ENCODE measurements at places on chromosomes 11 and 22.
A peak's percentile ranks its signal among the peaks of the same experiment; 100 is the strongest.

GRCh38 chr22:40198733-40199132, 21.0 kb downstream of the TNRC6B start:
- H3K4me1 ChIP-seq: peaks cover 84% of the 10 kb centered on the region
- DNase-seq: no peak
- H3K4me3 ChIP-seq: no peak overlapping the region
- peak overlapping the region; percentile 64 for H3K27ac ChIP-seq
- peaks cover 6% of the 10 kb centered on the region for H3K36me3 ChIP-seq
- no peaks in the 10 kb centered on the region for H3K27me3 ChIP-seq

DNA sequence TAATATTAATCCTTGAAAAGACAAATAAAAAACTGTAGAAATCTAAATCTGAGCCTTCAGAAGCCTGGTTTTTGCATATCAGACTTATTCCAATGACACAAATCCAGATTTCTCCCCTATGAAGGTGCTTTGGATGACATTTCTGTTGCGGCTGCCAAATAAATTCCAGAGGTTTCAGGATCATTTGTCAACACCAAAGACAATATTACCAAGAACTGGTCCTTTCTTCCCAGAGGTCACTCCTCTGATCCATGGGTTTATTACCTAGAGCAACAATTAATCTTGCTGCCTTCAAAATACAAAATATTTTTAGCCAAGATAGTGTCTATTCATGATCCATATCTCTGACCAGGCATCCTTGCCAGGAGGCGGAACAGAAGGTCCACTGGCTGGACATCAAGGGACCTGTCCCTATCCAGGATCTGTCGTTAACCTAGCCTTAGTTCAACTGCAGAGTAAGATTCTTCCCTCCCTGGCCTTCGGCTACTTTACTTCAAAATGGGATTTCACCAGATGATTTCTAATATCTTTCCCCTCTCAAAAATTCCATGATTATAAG, 4.9 kb downstream of the CADM1 start:
- no peak overlapping the region for H3K27ac ChIP-seq
- no peaks in the 10 kb centered on the region for H3K36me3 ChIP-seq
- peaks cover 2% of the 10 kb centered on the region for H3K4me1 ChIP-seq
- peaks cover 22% of the 10 kb centered on the region for H3K27me3 ChIP-seq
- no peak overlapping the region for H3K4me3 ChIP-seq
- DNase-seq: no peak

GRCh38 chr22:32216911-32217310, 12.0 kb upstream of the RFPL2 start:
- H3K4me1 ChIP-seq: no peaks in the 10 kb centered on the region
- H3K4me3 ChIP-seq: no peak overlapping the region
- H3K27me3 ChIP-seq: peaks cover 8% of the 10 kb centered on the region
- DNase-seq: no peak

GRCh38 chr22:50622723-50623327, 5.1 kb downstream of the ARSA start:
- H3K27ac ChIP-seq: no peak overlapping the region

DNA sequence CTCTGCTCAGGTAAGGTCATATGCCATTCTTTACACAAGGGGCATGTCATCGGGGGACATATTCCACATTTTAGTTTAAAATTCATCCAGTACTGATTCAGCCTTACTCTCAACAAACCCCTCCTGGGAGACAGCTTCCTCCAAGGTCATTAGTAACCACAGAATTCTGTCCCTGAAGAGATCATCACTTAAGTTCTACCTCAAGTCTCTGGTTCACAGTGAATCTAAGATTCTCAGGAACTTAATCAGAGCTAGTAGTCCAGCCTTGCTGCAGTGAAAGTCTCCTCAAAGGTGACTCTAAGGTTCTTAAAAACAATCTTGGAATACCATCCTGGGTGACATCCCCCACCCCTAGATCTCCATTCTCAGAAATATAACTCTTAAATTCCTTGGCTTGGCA, 18.9 kb upstream of the GDPD4 start:
- H3K27me3 ChIP-seq: no peaks in the 10 kb centered on the region
- H3K4me1 ChIP-seq: peaks cover 10% of the 10 kb centered on the region
- no peak overlapping the region for H3K27ac ChIP-seq
- DNase-seq: no peak

- H3K36me3 ChIP-seq: peaks cover 15% of the 10 kb centered on the region
- H3K27me3 ChIP-seq: peaks cover 4% of the 10 kb centered on the region
- H3K4me1 ChIP-seq: peaks cover 50% of the 10 kb centered on the region
- DNase-seq: peak; percentile 59
- peak overlapping the region; percentile 92 for H3K27ac ChIP-seq
These were observed 630 bp downstream of the UBASH3B start for GRCh38 chr11:122656073-122656630.

DNA sequence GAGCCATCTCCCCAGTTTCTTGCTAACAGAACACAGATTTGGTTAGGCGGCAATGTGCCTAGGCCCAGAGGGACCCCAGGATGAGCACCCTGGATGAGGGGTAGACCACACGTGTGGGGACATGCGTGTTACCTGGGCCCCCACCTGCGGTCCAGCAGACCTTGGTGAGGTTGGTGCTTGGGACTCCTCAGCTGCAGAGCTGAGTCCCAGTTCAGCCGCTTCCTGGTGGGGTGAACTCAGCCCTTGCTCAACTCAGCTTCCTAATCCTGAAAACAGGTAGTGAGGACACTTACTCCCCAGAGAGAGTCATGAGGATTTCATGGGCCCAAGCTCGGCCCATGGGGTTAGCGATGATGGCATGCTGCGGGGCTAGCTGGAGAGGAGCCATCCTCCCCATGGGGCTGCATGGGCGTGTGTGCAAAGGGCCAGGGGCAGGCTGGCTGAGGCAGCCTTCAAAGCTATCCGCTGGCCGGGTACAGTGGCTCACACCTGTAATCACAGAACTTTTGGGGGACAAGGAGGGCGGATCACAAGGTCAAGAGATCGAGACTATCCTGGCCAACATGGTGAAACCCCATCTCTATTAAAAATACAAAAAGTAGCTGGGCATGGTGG, 46.9 kb upstream of the SHISAL1 start:
- no peak overlapping the region for H3K4me3 ChIP-seq
- H3K27me3 ChIP-seq: peaks cover 7% of the 10 kb centered on the region

DNA sequence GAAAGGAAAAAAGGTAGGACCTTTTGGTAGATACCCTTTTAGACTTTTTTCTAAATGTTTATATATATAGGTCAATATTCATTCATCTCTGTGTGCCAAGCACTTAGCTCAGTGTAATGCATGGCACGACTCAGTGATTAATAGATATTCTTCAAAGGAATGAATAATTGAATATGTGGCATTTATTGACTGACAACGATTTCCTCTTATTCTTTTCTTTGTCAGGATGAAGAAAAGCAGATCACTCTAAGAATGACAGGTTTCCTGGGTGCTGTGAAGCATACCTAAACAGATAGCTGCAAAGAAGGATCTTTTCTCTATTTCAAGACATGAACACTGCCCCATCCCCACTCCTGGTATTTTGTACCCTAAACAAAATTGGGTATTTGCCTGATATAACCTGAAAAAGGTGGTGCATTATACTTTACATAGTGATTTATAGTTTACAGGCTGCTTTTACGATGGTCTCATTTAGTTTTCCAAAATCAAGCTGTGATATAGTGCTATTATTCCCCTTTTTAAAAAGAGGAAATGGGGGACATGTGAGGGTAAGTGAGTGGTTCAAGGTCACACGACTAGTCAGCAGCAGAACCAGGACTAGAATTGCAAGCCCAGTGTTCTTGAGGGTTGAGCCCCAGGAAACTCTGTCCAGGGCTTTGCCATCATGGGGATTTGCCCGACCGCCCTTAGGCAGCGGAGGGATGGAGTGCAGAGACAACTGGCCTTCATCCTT, 32.9 kb upstream of the CLMP start:
- peaks cover 5% of the 10 kb centered on the region for H3K4me1 ChIP-seq
- H3K36me3 ChIP-seq: no peaks in the 10 kb centered on the region
- H3K27ac ChIP-seq: no peak overlapping the region
- H3K4me3 ChIP-seq: no peak overlapping the region

- peaks cover 4% of the 10 kb centered on the region for H3K27me3 ChIP-seq
- no peak overlapping the region for H3K27ac ChIP-seq
- no peak overlapping the region for H3K4me3 ChIP-seq
- H3K4me1 ChIP-seq: no peaks in the 10 kb centered on the region
- H3K36me3 ChIP-seq: no peaks in the 10 kb centered on the region
- no peak for DNase-seq
These were observed 515.1 kb downstream of the TBC1D22A start for GRCh38 chr22:47277531-47277930.

- H3K36me3 ChIP-seq: peaks cover 1% of the 10 kb centered on the region
- peaks cover 16% of the 10 kb centered on the region for H3K4me1 ChIP-seq
- H3K27ac ChIP-seq: no peak overlapping the region
- H3K4me3 ChIP-seq: no peak overlapping the region
- H3K27me3 ChIP-seq: no peaks in the 10 kb centered on the region
- DNase-seq: peak; percentile 61
These were observed 5.1 kb downstream of the APBB1 start for GRCh38 chr11:6413791-6414201.

GRCh38 chr11:57480409-57481137, 20.2 kb downstream of the RTN4RL2 start:
- no peak overlapping the region for H3K4me3 ChIP-seq
- H3K27me3 ChIP-seq: peaks cover 27% of the 10 kb centered on the region
- peaks cover 11% of the 10 kb centered on the region for H3K36me3 ChIP-seq
- peak; percentile 85 for DNase-seq
- peaks cover 29% of the 10 kb centered on the region for H3K4me1 ChIP-seq

DNA sequence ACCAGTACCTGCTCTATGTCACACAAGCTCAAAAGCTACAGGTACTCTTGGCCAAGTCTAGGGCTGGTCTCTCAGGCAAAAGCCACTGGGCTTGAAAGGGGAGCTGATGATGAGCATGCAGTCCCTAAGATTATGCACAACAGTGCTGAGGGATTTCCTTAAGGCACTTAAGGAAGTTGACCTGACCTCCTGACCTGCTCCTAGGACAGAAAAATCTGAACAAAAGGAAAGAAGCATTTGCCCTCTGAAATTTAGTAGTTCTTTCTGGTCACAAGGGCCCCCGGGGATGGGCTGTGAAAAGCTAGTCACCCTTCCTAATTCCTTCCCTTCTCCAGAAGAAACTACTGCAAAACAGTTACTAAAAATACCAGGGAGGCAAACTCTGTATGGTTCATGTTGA, 83.6 kb upstream of the PHOX2A start:
- DNase-seq: no peak
- peaks cover 20% of the 10 kb centered on the region for H3K4me1 ChIP-seq
- H3K4me3 ChIP-seq: no peak overlapping the region
- H3K27me3 ChIP-seq: no peaks in the 10 kb centered on the region
- H3K36me3 ChIP-seq: peaks cover 8% of the 10 kb centered on the region

DNA sequence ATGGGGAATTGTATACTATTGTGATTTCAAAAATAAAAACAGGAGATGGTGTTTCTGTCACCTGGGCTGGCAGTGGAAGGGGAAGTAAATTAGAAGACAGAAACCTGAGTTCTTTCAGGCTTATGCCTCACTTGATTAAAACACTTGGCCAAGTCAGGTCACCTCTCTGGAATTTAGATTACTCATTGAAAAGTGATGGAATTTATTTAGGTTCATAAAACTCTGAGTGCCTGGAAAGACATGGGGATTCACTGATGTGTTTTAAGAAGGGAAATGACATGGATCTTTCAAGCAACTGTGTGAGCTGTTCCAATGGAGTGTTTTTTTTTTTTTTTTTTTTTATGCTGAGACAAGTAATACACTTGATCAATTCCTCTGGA, 400.1 kb downstream of the TMEM135 start:
- no peak for DNase-seq
- no peak overlapping the region for H3K4me3 ChIP-seq
- H3K27ac ChIP-seq: no peak overlapping the region
- no peaks in the 10 kb centered on the region for H3K36me3 ChIP-seq

DNA sequence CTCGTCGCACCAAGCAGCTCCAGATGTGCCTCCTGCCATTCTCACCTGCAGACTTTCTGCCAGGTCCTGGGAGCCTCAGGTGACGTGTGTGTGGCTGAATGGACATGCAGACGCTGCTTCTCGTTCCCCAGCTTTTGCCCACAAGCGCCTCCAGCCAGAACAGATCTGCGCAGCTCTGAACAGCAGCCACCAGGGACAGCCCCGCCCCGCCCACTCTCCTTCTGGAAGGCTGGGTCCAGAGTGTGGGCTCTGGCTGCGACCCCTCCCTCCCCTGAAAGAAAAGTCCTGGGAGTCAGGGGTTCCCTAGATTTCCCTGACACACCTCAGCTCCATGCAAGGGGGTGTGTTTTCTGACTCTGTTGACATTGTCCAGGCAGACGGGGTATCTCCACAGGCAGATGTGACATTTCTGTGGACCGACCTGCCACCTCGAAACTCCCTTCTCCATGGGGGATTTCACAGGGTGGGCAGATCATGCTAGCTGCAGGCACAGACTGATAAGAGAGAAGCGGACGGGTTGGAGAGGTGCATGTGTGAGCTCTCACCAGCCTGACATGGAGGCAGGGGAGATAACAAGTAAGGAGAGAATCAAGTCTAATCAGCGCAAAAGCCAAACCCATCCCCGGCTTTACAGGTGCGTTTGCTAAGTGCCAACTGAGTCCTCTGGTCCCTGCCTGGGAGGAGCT, 19.8 kb downstream of the SLCO2B1 start:
- no peaks in the 10 kb centered on the region for H3K36me3 ChIP-seq
- no peaks in the 10 kb centered on the region for H3K27me3 ChIP-seq
- H3K4me3 ChIP-seq: no peak overlapping the region
- DNase-seq: no peak
- H3K27ac ChIP-seq: no peak overlapping the region
- peaks cover 12% of the 10 kb centered on the region for H3K4me1 ChIP-seq

DNA sequence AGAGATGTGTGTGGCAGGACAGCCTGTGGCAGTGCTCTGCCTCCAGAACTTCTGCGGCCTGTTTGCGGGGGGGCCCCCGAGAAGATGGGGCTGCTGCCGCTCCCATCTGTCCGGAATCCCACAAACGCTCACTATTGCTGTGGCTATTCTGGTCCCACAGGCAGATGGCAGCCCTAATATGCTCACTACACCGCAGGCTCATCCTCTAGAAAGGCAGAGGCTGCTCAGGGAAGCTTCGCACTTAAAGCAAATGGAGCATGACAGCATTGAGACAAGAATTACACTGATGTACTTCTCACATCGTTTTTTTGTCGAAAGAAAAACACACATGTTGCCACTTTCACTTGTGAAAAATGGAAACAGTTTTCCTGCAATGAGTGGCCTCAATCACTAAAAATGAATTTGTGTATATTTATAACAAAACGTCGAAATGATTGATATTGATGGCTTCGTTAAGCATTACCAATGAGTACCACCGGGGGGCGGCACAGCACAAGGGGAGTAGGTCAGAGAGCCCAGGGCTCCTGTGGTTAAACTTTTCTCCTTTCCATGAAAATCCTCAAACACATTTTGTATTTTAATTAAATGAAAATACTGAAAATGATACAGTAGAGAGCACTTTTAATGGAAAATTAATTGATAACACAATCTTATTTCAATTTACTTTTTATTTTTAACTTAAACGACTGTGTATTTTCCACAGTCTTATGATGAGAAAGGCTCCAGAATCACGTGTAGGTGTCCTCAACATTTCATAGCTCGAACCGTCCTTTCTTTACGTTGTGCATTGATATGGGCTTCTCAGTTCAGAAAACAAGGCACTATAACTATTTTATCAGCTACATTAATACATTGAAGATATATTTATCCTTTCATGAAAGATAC, 69.1 kb downstream of the CTTN start:
- H3K27me3 ChIP-seq: peaks cover 14% of the 10 kb centered on the region
- H3K27ac ChIP-seq: no peak overlapping the region

GRCh38 chr22:41367680-41368542, 13.8 kb upstream of the TEF start:
- no peaks in the 10 kb centered on the region for H3K36me3 ChIP-seq
- H3K4me3 ChIP-seq: no peak overlapping the region
- DNase-seq: no peak
- H3K4me1 ChIP-seq: no peaks in the 10 kb centered on the region

GRCh38 chr11:108278546-108278945, 55.7 kb downstream of the ATM start:
- H3K4me1 ChIP-seq: peaks cover 64% of the 10 kb centered on the region
- H3K27ac ChIP-seq: peak overlapping the region; percentile 84
- H3K4me3 ChIP-seq: no peak overlapping the region
- H3K27me3 ChIP-seq: no peaks in the 10 kb centered on the region
